ENCODE measurements at places on chromosomes 11 and 22.
A peak's percentile ranks its signal among the peaks of the same experiment; 100 is the strongest.

DNA sequence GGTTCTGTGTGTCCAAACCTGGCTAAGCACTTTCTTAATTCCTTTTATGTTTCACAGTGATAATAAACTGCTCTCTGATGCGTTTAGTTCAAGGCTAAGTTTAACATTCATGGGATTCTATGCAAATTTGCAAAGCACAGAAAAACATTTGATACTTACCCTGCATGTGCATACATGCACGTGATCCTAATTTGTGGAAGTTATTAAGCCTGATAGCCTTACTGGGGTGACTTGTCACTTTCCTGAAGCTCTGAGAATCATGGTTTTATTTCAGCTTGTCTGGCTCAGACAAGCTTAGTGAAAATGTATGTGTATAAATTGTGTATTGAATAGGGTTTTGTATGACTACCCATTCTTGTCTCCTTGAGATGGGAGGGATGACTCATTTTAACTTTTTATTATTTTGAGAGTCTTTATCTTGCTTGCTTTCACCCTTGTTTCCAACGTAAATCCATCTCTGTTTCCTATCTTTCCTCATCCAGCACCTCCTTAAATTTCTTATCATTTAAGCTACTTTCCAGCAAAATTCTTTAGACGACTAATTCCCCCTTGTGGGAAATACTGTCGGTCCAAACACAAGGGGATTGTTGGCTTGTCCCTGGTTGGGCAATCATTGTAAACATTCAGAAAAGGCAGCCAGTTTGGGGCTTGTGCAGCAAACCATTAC lies 167.1 kb downstream of the C11orf91 start:
- DNase-seq, result no peak

DNA sequence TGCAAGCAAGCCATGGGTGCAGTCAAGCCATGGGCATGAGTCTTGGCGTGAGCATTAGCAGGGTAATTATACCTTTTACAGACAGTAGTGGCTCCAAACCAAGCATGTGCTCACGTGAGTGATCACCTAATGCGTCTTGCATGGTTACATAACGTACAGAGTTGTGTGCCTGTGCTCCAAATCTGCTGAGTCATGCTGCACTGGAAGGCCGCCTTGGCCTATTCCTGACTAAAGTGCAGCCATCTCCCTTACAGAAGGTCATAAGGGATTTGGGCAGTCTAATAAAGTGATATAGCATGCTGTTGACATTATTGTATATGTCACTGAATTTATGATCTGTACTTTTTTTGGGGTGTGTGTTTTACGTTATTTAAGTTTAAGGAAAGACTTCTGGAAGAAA lies 102.4 kb downstream of the ARHGAP42 start:
- no peak for DNase-seq

DNA sequence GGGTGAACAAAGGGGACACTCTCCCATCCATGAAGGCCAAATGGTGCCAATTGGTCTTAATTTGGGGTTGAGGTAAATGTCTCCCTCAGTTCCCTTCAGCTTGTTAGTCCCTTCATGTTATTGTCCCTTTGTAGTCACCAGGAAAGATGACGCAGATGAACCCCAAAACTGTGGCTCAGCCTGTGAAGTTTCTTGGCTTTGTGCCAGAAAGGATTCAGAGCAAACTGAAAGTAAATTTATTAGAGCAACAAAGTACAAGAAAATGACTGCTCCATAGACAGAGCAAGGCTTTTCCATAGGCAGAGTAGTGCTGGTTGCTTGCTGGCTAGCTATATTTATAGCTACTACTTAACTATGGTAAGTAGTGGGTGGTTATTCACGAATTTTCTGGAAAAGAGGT lies 16.7 kb downstream of the OR4C3 start:
- no peak for DNase-seq

DNA sequence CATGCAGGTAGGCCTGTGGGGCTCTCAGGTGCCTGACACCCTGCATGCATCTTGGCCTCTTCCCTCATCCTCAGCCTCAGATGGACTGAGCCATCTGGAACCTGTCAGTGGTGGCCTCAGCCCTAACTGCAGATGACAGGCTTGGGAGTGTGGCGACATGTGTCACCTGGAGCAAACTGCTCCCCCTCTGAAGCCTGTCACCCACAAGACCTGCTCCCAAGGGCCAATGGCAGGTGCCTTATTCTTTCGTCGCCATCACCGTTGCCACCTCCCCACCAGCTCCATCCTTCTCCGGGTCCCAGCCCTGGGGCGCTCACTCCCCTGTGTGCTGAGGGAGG lies 3.6 kb upstream of the SEPTIN5 start:
- no peak for DNase-seq

GRCh38 chr11:1830322-1831223 lies 4.2 kb upstream of the SYT8 start:
- no peak for DNase-seq

- DNase-seq, result no peak
Measured at GRCh38 chr22:45631140-45631840, 40.3 kb upstream of the ATXN10 start.

DNA sequence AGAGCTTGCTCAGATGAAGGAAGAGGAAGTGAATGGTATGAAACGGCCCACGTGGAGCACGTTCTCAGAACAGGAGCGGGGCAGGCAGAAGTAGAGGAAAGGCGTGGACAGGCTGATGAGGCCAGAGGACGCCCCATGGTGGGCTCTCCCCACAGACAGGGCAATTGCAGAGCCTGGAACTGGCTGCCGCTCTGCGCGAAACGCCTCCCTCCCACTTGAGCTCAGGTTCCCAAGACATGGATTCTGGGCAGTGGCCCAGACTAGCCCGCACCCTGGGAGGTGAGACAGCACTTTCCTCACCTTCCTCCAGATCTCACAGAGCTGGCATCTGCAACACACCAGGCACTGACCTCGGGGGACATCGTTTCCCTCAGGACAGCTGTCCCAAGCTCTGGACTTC lies 117.6 kb downstream of the PHF21B start:
- DNase-seq, result peak; percentile 30

GRCh38 chr11:46537121-46537520 lies 56.7 kb downstream of the AMBRA1 start:
- no peak for DNase-seq

DNA sequence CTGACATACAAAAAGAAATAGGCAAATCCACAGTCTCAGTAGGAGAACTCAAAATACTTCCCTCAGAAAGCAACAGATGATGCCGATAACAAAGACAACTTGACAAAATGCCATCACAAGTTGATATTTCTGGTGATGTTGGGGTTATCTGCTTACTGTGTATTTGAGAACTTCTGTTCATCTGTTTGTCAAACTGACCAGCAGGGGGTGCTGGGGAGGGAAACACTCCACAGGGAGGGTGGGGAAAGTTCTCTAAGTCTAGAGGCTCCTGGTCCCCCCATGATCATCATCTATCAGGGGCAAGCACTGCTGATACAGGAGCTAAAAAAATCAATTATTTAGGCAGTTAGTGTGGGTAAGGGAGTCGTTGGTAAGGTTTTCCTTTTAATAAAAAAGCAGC lies 19.2 kb downstream of the GLYATL1 start:
- no peak for DNase-seq

GRCh38 chr22:41909310-41910049 lies 5.4 kb downstream of the SHISA8 start:
- DNase-seq, result peak; percentile 71

DNA sequence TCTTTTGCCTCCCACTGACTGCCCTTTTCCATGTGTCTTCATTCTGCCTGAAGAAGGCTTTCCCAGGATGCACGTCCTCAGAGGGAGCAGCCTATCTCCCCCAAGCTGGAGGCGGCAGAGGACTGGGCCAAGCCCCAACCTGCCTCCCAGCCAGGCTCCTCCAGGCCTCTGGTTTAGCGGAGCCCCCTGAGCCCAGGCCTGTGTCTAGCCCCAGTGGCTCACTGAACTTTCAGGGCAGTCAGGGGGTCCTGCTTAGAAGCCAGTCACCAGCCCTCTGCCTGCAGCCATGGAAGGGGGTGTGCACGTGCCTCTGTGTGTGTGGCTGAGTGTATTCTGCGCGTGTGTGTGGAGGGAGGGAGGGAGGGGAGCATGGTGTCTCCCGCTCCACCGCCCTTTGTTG lies 10.4 kb upstream of the GRK2 start:
- no peak for DNase-seq

DNA sequence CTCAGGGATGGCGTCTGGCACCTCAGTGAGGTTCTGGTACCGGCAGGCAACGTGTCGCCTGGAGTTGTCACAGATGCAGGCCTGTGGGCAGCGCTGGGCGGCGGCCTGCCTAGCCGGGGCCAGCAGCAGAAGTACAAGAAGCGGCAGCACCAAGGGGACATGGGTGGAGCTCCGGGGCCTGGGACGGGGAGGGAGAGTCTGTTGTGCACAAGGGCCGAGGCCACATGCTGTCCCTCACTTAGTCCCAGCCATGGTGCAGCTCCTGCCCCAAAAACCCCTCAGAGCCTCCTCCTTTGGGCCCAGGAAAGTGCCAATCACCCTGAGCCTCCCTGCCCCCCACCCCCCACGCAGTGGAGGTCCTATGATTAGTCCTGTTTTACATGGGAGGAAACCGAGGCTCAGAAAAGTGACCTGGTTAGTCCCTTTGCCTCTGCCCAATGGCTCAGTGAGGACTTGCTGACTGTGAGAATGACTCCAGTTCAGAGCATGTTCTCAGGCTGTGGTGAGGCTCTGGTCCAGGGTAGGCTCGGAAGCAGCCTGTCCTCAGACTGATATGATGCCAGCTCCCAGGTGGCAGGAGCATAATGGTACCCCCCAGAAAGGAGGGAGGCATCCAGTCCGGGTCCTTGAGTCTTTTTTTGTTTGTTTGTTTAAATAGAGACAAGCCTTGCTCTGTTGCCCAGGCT lies 1.1 kb downstream of the CHADL start:
- no peak for DNase-seq

DNA sequence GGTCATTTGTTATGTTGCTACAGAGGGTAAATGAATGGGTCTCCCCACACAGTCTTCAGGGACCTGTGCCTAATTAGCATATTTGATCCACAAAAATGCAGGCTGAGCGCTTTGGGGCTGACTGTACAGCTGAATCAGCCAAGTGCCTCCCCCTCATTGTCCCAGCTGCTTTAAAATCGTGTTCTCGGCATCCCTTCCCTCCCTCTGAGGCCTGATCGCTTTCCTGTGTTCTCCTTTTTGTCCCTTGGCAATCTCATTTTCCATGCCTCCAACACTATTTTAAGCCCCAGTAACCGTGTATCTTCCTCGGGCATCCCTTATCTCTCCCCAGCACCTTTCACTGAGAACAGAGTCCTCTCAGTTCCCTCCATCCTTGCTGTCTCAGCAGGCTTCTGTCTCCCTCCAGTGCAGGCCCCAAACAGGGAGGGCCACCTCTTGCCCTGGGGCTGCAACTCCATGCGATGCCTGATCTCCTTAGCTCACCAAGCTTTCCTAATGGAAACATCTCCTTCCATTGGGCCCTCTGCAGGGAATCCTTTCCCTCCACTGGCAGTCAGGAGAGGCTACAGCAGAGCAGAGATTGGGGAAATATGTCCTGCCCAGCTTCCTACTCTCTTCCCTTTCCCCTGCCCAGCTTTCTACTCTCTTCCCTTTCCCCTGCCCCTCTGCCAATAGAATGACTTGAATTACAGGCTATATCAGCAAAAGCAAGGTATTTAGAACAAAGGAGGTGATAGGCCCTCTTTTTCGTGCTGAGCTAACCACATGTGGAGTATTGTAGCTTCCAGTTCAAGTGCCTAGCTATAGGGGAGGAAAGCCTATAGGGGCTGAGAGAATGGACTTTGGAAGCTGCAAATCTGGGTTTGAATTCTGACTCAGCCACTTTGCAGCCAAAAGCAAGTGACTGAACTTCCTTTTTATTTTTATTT lies 13.8 kb downstream of the UQCR10 start:
- DNase-seq, result peak; percentile 61

GRCh38 chr11:88414981-88415413 lies 77.5 kb upstream of the CTSC start:
- no peak for DNase-seq

DNA sequence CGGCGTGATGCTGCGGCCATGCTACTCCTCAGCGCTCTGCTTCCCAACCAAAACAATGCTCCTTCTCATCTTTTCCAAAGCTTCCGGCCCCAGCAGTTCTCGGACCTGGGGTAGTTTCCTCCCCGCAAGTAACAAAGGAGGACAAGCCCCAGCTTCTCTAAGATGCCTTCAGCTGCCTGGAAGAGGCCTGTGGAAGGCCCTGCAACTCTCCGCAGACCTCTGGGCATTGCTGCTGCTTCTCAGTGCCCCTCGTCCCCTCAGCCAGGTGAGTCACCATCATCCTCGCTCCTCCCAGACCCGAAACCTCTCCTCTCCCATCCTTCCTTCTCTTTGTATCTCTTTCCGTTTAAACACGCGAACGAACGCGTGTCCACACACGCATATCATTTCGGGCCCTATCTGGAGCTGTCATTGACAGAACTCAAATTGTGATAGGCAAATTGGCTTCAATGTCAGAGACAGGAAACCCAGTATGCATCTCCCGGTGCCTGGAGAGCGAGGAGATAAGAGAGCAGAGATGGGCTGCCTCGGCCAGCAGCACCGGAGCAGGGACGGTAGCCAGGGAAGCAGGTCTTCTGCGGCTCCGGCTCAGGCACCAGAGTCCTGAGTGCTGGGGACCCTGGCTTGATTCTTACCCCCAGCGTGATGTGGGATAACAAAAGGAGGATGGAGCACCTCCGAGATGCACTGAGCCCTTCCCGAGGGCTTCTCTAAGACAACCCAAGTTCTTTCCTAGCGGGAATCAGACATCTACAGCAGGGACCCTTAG lies 22.0 kb upstream of the JAM3 start:
- no peak for DNase-seq

DNA sequence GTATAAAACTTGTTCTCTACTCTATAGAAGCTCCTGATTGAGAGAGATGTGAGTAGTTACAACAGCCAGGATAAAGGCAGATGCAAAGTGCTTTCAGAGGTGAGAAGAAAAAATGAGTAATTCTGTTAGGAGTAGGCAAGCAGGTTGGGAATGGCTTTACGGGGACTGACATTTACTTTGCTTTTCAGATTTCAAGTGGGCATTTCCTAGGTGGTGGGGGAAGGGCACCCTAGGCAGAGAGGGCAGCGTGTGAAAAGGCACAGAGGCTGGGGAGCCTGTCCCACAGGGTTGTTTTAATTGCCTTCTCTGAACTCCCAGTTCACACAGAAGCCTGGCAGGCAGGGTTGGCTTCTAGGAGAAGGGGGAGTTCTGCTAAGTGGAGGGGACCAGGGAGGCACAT lies 106.5 kb downstream of the NAV2 start:
- DNase-seq, result no peak

DNA sequence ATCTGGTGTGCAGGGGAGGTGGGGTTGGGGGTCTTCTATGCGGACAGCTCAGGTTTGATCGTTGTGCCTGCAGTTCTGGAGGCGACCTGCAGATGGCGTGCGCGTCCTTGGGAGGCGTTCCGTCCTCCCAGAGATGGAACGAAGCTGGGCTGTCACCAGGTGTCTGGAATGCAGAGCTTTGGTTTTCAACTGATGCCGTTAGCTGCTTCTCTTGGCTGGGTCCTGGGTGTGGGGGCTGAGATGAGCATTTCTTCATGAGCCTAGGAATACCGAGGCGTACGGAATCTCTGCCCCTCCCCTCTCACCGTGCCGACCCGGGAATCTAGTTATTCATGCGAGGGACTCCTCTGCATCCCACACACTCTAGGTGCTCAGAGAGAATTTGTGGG lies 98.6 kb downstream of the CEP164 start:
- DNase-seq, result peak; percentile 90

GRCh38 chr11:10323793-10324170 lies 18.9 kb downstream of the ADM start:
- no peak for DNase-seq

GRCh38 chr11:113831314-113831713 lies 44.1 kb downstream of the USP28 start:
- no peak for DNase-seq

- DNase-seq, result no peak
Measured at GRCh38 chr11:69311767-69312385, 17.9 kb downstream of the MYEOV start.

GRCh38 chr11:11117730-11118129 lies 235.3 kb downstream of the CSNK2A3 start:
- DNase-seq, result no peak

GRCh38 chr22:40519284-40519947 lies 117.1 kb downstream of the MRTFA start:
- DNase-seq, result no peak
